Neuronal stem cell (in vitro differentiated cells): ENCODE measurements at places on chromosomes 11 and 22.

DNA sequence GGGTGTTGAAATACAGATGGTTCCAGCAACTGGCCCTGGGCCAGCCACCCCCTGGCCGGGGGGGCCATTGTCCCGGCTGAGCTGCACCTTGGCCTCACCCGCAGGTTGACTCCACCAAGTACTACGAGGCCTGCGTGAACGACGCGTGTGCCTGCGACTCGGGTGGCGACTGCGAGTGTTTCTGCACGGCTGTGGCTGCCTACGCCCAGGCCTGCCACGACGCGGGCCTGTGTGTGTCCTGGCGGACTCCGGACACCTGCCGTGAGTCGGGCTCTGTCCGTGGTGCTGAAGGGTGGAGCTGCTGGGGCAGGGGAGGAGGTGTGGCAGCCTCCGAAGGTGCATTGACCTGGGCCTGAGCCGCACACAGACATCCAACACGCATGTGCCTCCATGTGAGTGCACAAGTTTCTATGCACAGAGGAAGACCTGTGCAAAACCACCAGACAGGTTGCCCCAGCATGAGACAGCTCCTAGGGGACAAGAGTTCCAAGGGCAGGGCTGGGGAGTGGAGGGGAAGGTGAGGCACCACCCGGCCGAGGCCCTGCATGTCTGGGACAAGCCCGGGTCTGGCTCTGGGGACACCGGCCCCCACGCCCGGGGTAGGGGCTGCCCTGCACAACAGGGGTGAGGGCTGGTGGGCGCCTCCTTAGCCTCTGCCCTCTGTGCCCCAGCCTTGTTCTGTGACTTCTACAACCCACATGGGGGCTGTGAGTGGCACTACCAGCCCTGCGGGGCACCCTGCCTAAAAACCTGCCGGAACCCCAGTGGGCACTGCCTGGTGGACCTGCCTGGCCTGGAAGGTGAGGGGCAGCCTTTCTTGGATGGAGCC, 16.1 kb downstream of the MUC5B start:
- no peak for DNase-seq
- no peaks in the 10 kb centered on the region for H3K36me3 ChIP-seq
- no peaks in the 10 kb centered on the region for H3K27me3 ChIP-seq

DNA sequence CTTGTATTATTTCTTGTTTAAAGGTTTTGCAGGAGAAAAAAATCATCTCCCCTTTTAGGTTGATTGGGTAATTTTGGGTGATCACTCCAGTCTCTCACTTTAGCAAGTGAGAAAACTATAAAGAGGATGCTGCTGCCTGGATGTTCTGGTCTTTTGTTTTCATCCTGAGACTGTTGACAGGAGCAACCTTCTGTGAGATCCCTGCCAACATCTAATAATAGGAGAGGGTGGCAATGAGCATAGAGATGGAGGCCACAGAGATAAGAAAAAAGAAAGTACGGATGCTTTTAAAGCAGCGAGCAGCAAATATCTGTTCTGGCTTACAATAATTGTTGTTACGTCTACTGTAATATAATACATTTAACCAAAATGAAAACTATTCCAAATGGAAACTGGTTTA, 293.6 kb upstream of the MTNR1B start:
- peaks cover under 1% of the 10 kb centered on the region for H3K4me1 ChIP-seq
- no peak overlapping the region for H3K4me3 ChIP-seq
- H3K27ac ChIP-seq = no peak overlapping the region
- no peaks in the 10 kb centered on the region for H3K36me3 ChIP-seq

GRCh38 chr11:20840341-20840740, 171.0 kb downstream of the NELL1 start:
- H3K4me1 ChIP-seq = no peaks in the 10 kb centered on the region
- H3K27me3 ChIP-seq = no peaks in the 10 kb centered on the region
- H3K27ac ChIP-seq = no peak overlapping the region
- no peak overlapping the region for H3K4me3 ChIP-seq

GRCh38 chr11:91984033-91984584, 240.5 kb upstream of the FAT3 start:
- DNase-seq = no peak
- H3K4me3 ChIP-seq = no peak overlapping the region
- peaks cover 3% of the 10 kb centered on the region for H3K4me1 ChIP-seq
- H3K27ac ChIP-seq = no peak overlapping the region
- no peaks in the 10 kb centered on the region for H3K27me3 ChIP-seq

GRCh38 chr11:45385423-45385822, 99.3 kb upstream of the SYT13 start:
- H3K4me3 ChIP-seq = no peak overlapping the region
- H3K4me1 ChIP-seq = peaks cover 7% of the 10 kb centered on the region
- H3K27ac ChIP-seq = no peak overlapping the region
- no peak for DNase-seq

DNA sequence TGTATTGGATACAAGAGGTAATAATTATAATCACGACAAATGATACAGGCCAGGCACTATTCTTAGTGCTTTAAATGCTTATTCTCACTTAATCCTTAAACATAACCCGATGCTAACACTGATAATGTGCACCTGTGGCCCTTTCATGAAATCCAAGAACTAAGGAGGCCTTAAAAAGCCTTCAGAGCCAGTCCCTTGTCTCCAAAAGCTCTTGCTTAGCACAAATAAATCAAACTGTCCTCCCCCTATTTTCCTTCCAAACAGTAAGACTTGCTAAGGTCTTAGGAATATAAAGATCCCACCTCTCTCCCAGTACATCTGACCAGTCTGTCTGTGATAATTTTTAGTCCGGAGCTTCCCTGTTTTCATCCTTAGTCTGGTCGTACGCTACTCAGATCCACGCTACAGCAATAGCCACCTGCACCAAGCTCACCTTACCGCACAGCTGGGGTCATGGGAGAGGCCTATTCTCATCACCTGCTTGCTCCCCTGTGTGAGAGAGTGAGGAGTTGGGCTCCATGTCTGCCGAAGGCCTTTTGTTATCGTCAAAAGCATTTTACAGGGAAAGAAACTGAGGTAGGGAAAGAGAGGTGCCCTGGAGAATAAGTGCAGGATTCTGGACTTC, 16.9 kb downstream of the FXYD6 start:
- H3K27ac ChIP-seq = no peak overlapping the region
- H3K36me3 ChIP-seq = peaks cover 10% of the 10 kb centered on the region
- peaks cover 15% of the 10 kb centered on the region for H3K4me1 ChIP-seq
- H3K27me3 ChIP-seq = no peaks in the 10 kb centered on the region

- no peak overlapping the region for H3K27ac ChIP-seq
- no peak for DNase-seq
- peaks cover 9% of the 10 kb centered on the region for H3K27me3 ChIP-seq
- H3K36me3 ChIP-seq = no peaks in the 10 kb centered on the region
- no peak overlapping the region for H3K4me3 ChIP-seq
- H3K4me1 ChIP-seq = peaks cover 9% of the 10 kb centered on the region
Measured at GRCh38 chr11:112522536-112522935, 261.9 kb upstream of the PLET1 start.

DNA sequence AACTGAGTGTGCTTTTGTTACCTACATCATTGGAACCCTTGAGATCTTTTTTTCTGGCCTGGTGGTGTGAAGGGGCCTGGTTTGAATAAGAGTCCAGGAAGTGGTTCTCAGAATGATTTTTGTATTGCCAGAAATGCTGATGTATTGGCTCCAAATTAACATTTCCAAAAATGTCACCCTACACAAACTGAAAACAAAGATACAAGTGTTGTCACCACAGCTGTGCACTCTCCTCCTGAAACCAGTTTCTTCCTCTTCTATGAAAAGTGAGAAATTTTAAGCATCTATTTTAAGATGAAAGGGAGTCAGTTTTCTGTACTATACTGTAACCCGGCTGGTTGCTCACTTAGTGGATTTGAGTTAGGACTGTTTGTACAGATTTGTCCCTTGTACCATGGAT, 218.8 kb downstream of the PGR start:
- H3K27me3 ChIP-seq = no peaks in the 10 kb centered on the region
- no peaks in the 10 kb centered on the region for H3K36me3 ChIP-seq
- peaks cover 3% of the 10 kb centered on the region for H3K4me1 ChIP-seq
- no peak overlapping the region for H3K4me3 ChIP-seq
- no peak for DNase-seq

GRCh38 chr11:63711838-63712237, 30.5 kb downstream of the RTN3 start:
- DNase-seq = no peak
- H3K4me3 ChIP-seq = no peak overlapping the region
- H3K27me3 ChIP-seq = no peaks in the 10 kb centered on the region
- H3K4me1 ChIP-seq = no peaks in the 10 kb centered on the region

GRCh38 chr11:66646828-66647227, 8.3 kb downstream of the RBM4 start:
- DNase-seq = no peak
- H3K27me3 ChIP-seq = no peaks in the 10 kb centered on the region
- H3K4me1 ChIP-seq = peaks cover 5% of the 10 kb centered on the region
- H3K4me3 ChIP-seq = no peak overlapping the region

DNA sequence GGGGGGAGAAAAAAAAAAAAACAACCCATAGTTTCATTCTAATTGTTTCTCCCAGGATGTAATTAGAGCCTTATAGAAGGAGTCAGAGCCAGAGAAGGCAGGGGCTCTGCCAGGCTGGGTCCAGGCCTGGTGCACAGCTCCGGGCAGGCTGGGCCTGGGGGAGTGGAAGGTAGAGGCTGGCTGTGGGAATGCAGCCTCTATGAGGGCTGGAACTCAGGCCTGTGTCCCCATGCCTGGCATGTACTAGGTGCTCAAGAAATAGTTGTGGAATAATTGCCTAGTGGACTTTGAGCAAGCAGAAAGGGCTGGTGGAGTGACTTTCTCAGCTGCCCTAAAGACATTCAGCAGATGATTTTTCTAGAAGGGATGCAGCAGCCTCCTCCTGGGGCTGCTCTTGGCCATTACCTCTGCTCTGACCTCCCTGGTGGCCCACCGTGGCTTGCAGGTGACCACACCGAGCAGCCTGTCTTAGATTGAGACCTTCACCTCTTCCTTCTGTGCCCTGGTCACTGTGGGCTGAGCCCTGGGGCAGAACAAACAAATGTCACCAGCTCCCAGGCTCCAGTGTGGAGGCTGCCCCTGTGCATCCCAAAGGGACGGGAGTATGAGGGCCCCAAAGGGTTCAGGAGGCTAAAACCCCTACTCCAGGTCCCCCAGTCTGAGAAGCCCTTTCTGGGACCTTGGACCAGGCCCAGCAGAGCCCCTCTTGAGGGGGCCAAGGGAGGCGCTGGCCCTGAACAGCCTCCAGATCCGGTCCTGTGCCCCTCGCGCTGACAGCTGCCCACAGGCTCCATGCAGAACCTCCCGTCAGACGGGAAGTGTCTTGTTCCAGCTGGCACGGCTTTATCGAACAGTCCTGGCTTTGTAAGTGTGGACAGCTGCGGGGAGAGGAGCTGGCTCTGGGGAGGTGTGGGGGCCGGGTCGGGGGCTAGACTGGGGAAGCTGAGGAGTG, 18.8 kb downstream of the MYEOV start:
- no peaks in the 10 kb centered on the region for H3K4me1 ChIP-seq
- no peaks in the 10 kb centered on the region for H3K36me3 ChIP-seq
- no peaks in the 10 kb centered on the region for H3K27me3 ChIP-seq
- no peak overlapping the region for H3K4me3 ChIP-seq

- peak overlapping the region; percentile 54 for H3K27ac ChIP-seq
- H3K36me3 ChIP-seq = peaks cover 43% of the 10 kb centered on the region
- H3K27me3 ChIP-seq = no peaks in the 10 kb centered on the region
- peaks cover 6% of the 10 kb centered on the region for H3K4me1 ChIP-seq
- peak; percentile 17 for DNase-seq
Measured at GRCh38 chr11:92828556-92828955, 140.9 kb upstream of the MTNR1B start.

GRCh38 chr11:48028914-48029680, 48.7 kb downstream of the PTPRJ start:
- no peak for DNase-seq
- peaks cover 9% of the 10 kb centered on the region for H3K4me1 ChIP-seq
- H3K4me3 ChIP-seq = no peak overlapping the region

- peak overlapping the region; percentile 83 for H3K4me3 ChIP-seq
- H3K27me3 ChIP-seq = peaks cover 46% of the 10 kb centered on the region
- H3K27ac ChIP-seq = peak overlapping the region; percentile 78
Measured at GRCh38 chr11:66289548-66290329, 796 bp upstream of the YIF1A start.

DNA sequence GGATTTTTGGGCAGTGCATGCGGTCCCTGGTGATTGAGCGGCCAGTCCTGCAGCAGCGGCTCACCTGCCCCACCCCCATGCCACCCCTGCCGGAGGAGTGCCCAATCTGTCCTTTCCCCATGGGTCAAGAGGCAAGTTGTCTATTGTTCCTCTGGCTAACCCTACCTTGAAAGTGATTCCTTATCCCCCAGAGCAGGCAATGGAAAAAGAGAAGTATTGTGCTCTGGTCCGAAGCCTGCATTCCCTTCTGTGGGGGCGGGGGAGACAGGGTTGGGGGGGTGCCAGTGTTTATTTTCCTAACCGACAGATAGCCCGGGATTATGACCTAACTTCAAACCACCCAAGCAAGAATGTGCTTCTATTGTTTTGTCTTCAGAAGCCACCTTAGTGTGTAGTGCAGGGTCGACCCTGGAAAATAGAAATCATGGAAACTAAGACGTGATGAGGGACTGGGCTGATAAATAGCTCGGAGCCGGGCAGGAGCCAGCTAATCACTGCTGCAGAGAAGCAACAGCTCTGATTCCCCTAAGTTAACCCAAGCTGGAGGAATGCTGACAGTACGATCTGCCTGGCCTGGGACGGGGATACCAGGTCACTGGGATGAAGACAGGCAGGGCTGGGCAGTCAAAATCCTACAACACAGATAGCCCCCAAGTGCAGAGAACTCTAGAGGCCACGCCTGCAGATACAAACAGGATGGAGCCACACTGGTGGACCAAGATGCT, 38.7 kb upstream of the ATXN10 start:
- peaks cover 10% of the 10 kb centered on the region for H3K4me1 ChIP-seq
- no peak overlapping the region for H3K4me3 ChIP-seq
- H3K27ac ChIP-seq = no peak overlapping the region
- no peaks in the 10 kb centered on the region for H3K36me3 ChIP-seq
- DNase-seq = no peak
- peaks cover 2% of the 10 kb centered on the region for H3K27me3 ChIP-seq

DNA sequence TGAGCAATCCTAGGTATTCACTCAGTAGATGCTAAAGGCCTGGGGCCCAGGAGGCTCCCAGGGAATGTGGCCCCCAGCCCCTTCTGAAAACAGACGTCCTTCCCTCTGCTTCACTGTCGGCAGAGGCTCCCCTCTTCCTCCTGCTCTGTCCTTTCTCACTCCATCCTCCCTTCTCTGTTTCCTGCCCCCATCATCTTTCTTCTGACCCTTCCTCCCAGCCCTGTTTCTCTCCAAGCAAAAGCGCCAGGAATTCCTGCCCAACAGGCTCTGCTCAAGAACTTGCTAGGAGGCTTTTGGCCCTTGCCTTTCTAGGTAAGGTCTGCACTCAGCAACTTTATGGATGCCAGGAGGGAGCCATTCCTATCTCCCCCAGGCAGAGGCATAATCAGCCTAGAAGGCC, 300.5 kb downstream of the NTM start:
- no peak overlapping the region for H3K4me3 ChIP-seq
- H3K27me3 ChIP-seq = no peaks in the 10 kb centered on the region
- H3K27ac ChIP-seq = no peak overlapping the region
- H3K36me3 ChIP-seq = no peaks in the 10 kb centered on the region
- H3K4me1 ChIP-seq = peaks cover 10% of the 10 kb centered on the region
- no peak for DNase-seq
